Activated CD4-positive, alpha-beta T cell treated with anti-CD3 and anti-CD28 coated beads, Interleukin-2, amount 10 ng/mL, durations not matched to agents 7 days and 5 days (primary cell): ENCODE measurements at places on chromosomes 12 and 14.

DNA sequence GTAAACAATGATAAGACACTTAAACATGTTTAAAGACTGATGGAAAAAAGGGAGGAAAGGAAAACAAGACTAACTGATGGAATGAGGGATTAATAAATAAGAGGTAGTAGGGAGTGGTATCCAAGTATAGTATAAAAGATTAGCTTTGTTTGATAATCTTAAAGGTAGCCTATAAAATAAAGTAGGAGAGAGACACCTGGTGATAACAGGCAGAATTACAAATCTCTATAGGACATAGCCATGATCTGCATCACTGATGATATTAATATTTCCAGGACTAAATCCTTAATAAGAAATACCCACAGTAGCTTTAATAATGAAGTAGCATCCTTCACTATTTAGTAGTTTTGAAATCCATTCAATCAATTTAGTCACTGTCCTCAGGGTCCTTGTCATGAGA, 30.4 kb downstream of the DLGAP5 start:
- DNase-seq = no peak

DNA sequence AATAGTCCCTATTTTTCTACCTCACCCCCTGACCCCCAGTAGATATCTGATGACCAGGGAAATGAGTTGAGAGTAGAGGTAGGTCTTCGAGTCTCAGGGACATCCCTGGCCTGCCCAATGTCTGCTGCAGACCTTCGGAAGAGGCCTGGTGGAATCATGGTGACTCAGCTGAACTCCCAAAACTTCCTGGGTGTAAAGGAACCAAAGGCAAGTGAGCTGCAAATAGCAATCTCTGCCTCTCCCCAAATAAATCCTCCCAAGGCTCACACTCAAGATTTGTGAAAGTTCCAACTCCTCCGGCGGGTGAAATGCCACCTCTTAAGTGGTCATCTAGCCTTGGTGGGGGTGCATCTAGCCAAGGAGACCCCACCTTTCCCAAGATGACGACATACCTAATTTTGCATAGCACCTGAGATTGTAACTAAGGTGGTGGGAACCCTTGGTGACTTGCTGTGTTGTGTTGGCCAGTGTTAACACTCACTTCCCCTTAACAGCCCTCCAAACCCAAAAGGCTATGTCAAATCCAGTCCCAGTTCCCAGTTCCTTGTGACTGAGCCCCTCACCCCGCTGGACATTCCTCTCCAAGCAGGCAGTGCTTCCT, 6.3 kb downstream of the ZFP36L1 start:
- DNase-seq = no peak

DNA sequence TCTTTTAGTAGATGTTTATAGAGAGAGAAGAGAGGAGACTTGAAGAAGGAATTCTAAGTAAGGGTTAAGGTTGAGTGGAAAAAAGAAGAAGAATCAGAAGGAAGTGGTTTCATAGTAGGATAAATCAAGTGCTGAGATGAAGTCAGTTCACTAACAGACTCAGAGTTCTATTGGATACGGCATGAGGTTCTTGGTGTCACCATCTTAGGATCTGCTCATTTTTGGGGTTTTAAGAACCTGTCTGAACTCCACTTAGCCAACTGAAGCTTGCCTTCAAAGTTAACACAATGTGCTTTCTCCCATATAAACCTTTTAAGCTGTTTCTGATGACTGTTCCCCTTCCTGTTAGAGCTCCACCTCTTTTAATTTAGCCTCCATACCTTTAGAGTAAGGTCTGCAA, 152.6 kb downstream of the PRKCH start:
- no peak for DNase-seq

DNA sequence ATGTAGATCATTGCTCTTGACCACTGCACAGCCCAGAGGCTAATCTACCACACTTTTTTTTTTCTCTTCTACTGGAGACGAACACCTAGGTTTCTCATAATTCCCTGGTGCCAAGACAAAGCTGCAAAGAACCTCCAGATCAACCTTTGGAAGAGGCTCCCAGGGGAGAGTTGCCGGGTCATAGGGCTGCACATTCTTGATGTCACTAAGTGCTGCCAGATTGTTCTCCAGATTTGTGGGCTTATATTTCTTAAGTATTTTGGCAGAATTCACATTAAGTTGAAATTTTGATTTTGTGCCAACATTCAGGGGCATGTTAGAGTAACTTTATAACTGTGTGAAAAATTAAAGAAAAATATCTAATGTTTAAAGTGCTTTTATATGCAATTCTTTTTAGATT, 13.5 kb upstream of the PDZRN4 start:
- no peak for DNase-seq

DNA sequence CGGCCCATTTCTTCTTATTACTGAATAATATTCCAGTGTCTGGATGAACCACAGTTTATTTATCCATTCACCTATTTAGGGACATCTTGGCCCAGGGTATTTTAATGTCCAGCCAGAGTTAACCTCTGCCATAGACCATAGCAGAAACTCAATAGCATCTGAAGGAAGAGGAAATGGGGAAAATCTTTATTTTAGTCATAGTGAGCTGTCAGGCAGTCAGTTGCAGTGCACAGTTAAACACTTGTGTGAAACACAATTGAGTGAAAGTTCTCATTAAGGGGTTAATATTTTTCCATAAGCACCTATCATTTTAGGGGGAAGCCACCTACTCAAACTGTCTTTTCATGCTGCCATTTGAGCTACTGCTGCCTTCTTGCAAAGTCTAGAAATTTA, 197.3 kb upstream of the PPFIA2 start:
- no peak for DNase-seq

DNA sequence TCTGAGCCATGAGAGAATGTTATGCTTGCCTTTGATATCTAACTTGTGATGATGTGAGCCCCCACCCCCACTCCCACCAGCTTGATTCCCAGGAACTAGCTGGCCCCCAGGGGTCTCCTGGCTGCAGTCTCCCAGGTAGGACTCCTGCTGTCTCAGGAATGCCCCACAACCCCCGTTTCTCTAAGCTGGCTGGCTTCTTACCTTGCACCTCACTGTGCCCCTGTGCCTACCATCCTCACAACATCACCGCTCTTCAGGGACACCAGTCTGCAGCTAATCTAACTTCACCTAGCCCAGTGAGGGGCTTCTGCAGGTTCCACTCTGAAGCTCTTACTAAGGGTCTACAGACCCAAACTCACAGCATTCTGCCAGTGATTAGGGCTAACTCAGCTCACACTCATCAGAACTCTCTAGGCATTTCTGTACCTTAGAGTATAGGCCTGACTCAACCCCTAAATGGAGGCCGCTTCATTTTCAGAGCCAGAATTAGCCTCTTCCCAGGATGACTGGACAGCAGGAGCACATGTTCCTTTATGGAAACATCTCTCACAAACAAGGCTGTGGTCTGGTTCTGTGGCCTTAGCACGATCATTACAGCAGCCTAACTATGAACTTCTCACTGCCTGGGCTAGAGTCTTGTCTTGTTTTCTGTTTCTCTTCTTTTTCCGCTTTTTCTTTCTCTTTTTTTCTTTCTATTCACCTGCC, 72.8 kb upstream of the IFNG-AS1 start:
- no peak for DNase-seq

- no peak for DNase-seq
These were observed 82.0 kb downstream of the NTS start for GRCh38 chr12:85956081-85956480.

- DNase-seq = no peak
These were observed 85.2 kb upstream of the PRMT8 start for GRCh38 chr12:3405821-3406220.

DNA sequence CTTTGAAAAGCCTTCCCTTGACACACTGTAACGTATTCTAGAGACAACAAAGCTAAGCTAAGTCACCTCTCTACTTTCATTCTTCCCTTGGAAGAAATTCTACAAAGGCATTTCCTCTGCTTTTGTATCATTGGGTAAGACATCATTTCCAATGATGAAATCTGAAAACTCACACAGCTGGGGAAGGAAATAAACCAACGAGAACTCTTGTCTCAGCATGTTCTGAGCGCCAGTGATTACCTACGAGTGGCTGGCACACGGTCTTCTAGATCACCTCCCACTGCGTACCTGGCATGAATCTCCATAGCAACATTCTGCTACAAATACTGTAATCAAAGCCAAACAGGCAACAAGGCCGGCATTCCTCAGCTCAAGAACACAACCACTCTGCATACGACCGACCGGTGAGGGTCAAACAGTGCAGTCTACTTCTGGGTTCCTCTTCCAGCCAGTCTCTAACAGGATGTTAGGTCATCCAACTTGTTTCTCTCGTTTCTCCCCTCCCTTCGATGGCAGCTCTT, 7.6 kb downstream of the VPS37B start:
- peak; percentile 68 for DNase-seq

- DNase-seq = no peak
These were observed 5.5 kb downstream of the TMEM52B start for GRCh38 chr12:10184261-10184843.

DNA sequence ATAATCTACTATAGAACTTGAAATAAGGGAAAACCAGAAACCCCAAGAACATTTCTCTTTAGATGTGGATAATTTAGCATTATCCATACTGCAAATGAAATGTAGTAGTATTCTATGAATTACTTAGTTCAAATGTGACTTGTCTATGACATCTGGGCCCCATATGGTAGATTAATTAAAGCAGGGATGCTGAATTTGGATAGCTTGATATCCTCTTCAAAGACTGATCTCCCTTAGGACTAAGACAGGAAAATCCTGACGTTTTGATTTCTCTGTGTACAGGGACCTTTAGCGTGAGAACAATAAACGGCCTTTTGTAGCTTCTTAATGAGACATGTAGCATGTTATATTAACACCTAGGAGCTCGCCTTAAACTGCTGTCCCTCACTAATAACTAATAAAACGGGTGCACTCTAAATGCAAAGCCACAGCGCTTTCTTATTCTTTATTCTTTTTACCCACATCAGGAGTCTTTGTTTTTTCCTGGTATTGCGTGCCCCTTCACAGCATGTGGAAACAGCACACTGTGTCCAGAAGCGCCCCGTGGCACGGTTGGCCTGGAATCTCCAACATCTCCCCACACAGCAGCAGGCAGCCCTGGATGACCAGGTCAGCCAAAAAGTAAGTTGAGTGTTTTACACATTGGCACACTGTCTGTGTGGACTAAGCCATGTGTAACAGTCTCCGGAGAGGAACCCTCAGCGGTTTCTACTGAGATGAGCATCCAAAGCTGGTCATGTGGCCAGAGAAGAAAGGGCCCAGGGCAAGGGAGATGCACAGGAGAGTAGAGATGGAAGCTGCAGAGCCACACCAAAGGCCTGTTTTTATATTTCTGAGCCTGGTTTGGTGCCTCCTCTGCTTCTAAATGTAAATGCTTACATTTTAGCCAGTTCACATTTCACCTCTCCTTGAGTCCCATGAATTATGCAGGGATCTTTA, 93.1 kb downstream of the SRGAP1 start:
- no peak for DNase-seq

DNA sequence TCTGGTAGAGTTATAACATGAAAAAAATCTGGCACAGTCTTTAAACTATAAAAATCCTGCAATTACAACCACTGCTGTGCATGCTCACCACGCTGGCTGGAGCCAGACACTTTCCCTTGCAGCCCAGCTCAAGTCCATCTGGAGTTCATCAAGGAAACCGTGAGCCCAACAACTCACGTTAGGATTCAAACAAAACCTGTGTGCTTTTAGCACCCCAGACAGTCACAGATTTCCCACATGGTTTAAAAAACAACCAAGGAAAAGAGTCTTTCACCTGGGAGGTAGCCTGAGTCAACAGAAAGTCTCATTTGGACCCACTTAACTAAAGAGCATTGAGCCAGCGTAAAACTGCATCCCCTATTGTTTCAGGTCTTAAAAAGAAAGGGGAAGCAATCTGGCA, 4.7 kb downstream of the LRIG3 start:
- no peak for DNase-seq

DNA sequence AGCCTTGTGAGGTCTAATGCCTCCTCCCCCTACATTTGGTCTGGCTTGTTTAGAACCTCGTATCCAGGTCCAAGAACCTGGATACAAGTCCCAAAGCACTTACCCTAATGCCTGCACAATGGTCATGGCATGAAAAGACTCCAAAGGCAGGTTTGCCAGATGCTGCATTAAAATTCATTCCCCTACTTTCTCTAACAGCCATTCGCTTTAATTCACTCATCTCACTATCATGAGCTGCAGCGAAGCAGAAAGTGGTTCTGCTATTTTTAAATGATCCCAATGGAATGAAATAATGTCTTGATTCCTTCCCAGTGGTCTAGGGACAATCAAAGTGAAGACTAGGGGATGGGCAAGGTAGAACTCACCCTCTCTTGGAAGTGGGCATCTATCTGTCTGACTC, 72.5 kb upstream of the MAX start:
- no peak for DNase-seq

- no peak for DNase-seq
These were observed 1717.7 kb upstream of the SEL1L start for GRCh38 chr14:83251402-83251801.

DNA sequence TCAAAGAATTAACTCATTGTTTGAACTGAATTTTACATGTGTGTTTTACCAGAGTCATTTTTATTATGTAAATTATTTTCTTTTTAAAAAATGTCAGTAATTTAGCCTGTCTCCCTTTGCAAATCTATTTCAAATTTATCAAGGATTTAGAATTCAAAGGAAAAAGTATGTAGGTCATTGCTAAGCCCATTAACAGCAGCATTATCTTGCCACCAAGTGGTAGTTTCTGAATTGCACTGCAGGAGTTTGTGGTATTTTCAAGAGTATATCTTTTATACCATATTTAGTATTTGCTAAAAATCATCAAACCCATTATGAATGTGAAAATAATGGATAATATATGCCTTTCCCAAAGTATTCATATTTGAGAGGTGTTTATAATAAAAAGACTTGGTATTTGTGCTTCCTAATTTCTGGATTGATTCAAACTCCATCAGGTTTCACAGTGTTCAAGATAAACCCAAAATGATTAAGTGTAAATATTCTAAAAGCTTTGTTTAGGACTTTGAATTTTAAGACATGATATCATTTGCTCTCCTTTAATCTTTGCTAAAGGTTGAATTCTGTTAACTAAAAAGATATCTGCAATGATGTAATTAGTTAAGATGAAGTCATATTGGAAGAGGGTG, 711.4 kb downstream of the FSCB start:
- no peak for DNase-seq
